ENCODE measurements at places on chromosomes 2 and 18.

GRCh38 chr2:239955989-239956817 is 68.9 kb downstream of the NDUFA10 start:
- no peaks in the 10 kb centered on the region for H3K27me3 ChIP-seq
- no peak overlapping the region for H3K27ac ChIP-seq
- H3K36me3 ChIP-seq, result peaks cover 13% of the 10 kb centered on the region
- DNase-seq, result no peak
- H3K4me1 ChIP-seq, result peaks cover 31% of the 10 kb centered on the region

DNA sequence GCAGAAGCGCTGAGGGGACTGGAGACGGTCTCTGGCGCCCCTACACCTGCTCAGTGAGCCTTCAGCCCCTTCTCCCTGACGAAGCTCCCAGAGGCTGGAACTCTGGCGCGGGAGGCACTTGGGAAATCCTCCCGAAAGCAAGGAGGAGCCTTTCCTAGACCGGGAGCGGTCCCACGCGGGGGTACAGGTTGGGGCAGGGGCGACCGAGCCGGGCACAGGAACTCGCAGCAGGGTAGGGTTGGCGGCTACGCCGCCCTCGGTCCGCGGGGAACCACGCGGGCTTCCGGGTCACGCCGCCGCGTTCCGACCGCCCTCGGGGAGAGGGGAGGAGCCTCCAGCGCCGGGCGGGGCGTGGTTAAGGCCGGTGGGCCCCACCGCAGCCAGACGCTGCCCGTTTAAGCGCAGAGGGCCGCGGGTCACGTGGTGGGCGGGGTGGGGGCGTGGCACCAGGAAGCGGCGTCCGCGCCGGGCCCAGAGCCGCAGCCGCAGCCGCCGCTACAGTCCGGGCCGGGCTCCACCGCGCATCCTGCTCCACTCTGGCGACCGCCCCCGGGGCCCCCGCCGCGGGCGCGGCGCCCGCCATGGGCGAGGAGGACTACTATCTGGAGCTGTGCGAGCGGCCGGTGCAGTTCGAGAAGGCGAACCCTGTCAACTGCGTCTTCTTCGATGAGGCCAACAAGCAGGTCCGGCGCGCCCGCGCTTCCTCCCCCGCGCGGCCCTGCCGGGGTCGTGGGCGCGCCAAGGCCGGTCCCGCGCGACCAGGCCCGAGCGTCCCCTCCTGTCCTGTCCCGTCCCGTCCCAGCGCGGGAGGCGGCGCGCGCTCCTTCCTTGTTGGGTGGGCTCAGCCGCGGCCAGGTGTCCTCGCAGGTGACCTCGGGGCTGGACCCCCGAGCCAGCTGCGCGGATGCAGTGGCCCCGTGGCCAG is at the start of gene RMC1:
Gene RMC1 (plus strand): TSS at position 474 of the 925 bp plus-strand sequence. CDS start 108 bp downstream, at position 582.
- H3K4me3 ChIP-seq, result peak within 1 kb of the TSS; percentile 74
- peaks cover 11% of the 10 kb centered on the region for H3K36me3 ChIP-seq
- H3K27me3 ChIP-seq, result no peaks in the 10 kb centered on the region
- H3K4me1 ChIP-seq, result peaks cover 29% of the 10 kb centered on the region

GRCh38 chr18:80231616-80232015 is 15.7 kb downstream of the PARD6G start:
- no peaks in the 10 kb centered on the region for H3K27me3 ChIP-seq
- no peak overlapping the region for H3K4me3 ChIP-seq
- no peaks in the 10 kb centered on the region for H3K36me3 ChIP-seq
- peaks cover 50% of the 10 kb centered on the region for H3K4me1 ChIP-seq

DNA sequence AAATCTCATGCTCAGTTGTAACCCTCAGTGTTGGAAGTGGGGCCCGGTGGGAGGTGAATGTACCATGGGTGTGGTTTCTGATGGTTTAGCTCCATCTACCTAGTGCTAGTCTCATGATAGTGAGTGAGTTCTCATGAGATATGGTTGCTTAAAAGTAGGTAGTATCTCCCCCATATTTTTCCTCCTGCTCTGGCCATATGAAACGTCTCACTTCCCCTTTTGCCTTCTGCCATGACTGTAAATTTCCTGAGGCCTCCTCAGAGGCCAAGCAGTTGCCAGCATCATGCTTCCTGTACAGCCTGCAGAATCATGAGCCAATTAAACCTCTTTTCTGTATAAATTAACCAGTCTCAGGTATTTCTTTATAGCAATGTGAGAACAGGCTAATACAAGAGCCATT is 62.8 kb upstream of the RNF152 start:
- H3K4me1 ChIP-seq, result peaks cover 7% of the 10 kb centered on the region
- H3K36me3 ChIP-seq, result no peaks in the 10 kb centered on the region
- no peak for DNase-seq
- no peak overlapping the region for H3K4me3 ChIP-seq
- H3K27ac ChIP-seq, result no peak overlapping the region
- no peaks in the 10 kb centered on the region for H3K27me3 ChIP-seq

GRCh38 chr18:9612215-9612830 is 2.0 kb downstream of the PPP4R1 start:
- H3K27me3 ChIP-seq, result no peaks in the 10 kb centered on the region
- peak overlapping the region; percentile 93 for H3K4me3 ChIP-seq
- peaks cover 8% of the 10 kb centered on the region for H3K36me3 ChIP-seq
- no peak for DNase-seq
- H3K4me1 ChIP-seq, result peaks cover 60% of the 10 kb centered on the region
- H3K27ac ChIP-seq, result no peak overlapping the region

GRCh38 chr2:194700726-194701125 is 956.3 kb upstream of the SLC39A10 start:
- no peaks in the 10 kb centered on the region for H3K36me3 ChIP-seq
- no peak overlapping the region for H3K27ac ChIP-seq
- H3K4me1 ChIP-seq, result no peaks in the 10 kb centered on the region
